ENCODE measurements at places on chromosomes 4 and X. TPM values are rescaled to one million over a fixed set of nuclear protein-coding genes. Genes with fewer than 3 reads are reported as not detected.

HAND2 gene
- not detected for total RNA-seq

NDST3 gene
- total RNA-seq, result not detected

XAGE2 gene
- not detected for total RNA-seq

FRG2 gene
- not detected for total RNA-seq

P2RY8 gene
- not detected for total RNA-seq

CCDC158 gene
- total RNA-seq, result not detected

PAGE2B gene
- not detected for total RNA-seq

AREG gene
- 1,402 TPM for total RNA-seq

TMEM255A gene
- total RNA-seq, result not detected

DNA sequence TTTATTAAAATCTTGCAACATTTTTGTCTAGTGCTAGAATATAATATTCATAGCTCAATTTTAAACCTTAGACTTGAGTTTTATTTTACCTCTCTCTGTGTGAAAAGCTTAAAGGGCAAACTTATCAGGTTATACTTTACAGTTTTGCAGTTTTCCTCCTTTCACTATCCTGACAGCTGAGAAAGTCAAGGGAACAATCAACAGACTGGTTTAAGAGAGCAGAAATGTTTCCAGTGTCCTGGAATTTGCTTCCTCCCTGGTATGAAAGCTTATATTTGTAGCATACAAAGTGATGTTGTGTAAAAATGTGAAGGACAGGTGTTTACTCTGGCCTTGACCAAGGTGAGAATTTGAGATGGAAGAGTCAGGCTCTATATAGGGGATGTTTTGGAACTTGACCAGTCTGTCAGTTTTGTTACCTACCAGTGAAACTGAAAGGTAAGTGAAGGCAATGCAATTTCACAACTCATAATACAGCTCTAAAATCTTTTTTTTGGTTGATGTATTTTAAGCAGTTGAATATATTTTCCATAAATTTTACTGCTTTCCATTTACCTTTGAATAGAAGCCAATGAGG lies 64.6 kb downstream of the FHIP1A start:
- no peak for DNase-seq

GRCh38 chrX:49308604-49309269 lies 5.3 kb downstream of the GAGE10 start:
- DNase-seq, result no peak

DNA sequence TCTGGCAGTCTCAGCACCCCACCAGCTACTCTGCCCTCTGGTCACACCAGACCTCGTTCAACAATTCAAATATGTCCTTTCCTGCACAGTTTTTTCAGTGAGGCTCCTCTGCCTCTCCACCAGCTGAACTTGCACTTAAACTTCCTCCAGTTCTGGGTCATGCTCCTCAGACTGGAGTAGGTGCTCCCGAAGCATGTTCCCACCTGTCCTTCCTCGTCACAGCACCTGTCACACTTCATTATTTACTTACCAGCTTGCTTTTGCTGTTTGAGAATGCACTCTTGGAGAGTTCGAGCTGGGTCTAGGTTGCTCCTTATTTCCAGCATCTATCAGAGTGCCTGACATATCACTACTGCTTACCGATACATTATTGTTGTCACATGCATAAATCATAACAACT lies 144.8 kb upstream of the TTC29 start:
- no peak for DNase-seq

DNA sequence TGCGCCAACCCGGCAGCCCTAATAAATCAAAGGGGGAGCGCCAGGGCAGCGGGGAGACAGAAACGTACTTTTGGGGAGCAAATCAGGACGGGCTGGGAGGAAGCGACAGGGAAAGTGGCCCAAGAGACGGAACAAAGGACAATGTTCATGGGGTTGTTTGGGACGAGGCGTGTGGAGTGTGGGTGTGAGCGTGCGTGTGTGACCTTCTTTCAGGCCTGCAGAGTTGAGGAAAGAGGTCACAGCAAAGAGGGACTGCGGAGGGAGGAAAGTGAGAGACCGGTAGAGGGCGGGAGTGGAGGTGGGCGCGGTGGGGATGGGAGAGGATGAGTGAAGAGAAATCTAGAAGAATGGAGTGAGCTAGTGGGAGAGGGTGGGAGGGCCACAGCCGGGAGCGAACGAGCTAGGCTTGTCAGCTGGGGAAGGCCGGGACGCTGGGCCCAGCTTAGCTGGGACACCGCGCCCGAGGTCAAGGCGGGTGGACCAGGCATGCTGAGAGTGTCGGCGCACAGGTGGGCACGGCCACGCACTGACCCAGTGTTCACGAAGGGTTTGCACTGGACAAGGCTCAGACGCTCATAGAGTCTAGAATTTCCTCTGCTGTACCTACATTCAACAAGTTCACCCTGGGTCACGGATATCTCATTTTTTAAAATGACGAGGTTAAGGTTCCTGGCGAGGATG lies 14.7 kb upstream of the PITX2 start:
- DNase-seq, result no peak

DNA sequence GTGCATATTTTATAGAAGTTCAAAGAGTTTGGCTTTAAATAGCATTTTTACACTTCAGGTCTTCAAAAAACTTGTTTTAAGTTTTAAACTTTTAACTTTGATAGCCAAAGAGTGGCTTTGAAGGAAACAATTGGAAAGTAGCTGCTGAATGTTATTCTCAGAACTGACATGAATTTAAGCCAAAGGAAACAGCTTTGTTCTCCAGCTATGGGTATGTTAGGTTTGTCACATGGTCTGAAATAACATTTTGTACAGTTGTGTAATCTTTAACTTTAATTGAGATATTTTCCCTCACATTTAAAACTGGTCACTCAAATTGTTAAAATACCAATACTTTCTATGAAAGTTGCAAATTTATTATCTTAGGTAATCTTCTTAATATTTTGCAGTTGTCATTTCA lies 564.7 kb downstream of the IL15 start:
- no peak for DNase-seq

DNA sequence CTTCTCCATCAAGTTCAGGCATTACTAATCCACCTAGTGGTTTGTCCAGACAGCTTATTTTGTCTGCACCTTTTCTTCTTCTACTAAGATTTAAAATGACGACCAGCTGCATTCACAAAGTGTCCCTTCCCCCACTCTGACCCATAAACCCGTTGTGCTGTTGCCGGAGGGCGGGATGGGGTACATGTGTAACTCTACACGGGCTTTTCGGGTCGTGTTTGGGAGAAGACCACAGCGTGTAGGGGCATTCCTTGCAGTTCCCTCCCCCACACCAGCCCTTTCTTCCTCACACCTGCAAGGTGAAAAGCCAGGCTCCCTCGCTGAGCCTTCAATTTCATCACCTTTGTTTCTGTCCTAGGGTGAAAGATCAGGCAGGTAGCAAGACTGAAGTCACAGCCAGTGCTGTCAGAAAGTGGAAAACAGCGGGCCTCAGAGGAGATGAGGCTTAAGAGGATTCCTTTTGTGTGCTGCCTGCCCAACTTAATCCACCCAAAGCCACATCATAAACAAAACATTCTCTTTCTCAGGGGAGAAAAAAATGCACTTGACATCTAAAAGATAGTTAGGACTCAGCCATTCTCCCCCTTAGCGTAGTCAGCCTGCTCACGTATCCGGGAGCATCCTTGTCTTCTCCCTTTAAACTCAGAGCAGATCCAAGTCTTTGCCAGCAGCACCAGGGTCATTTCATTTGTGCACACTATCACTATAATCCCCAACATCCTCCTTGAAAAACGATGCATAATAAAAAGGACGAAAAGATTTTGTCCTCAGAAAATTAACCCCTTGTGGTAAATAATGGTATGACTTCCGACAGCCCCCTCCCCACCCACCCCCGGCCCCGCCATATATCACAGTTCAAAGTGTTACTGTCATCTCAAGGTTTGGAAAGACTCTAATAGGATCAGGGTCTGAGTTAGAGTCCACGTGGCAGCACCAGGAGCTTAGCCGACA lies 599.0 kb downstream of the RAB28 start:
- DNase-seq, result no peak

DNA sequence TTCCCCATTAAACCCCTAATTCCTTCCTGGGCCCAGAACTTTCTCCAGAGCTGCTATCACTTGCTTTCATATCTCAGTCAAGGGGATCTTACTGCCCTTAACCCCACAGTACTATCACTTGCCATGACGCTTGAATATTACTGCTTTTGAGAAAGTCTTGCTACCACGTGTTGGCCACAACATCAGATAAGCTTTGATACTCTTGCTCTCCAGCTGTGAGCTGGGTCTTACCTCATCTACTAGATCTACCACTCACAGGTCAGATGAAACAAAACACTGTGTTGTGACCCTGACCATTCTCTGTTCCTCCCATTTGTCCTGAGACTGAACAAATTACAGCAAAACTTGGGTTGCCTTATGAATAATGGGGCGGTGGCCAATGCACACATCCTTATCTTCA lies 12.1 kb upstream of the TAPT1 start:
- no peak for DNase-seq

DNA sequence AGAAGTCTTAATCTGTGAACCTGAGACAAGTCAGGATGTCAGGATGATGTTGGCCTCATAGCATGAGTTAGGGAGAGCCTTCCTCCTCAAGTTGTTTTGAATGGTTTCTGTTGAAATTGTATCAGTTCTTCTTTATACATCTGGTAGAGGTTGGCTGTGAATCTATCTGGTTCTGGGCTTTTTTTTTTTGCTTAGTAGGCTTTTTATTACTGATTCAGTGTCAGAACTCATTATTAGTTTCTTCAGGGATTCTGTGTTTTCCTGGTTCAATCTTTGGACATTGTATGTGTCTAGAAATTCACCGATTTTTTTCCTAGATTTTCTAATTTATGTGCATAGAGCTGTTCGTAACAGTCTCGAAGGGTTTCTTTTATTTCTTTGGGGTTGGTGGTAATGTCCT lies 14.9 kb downstream of the GLUD2 start:
- DNase-seq, result no peak

GRCh38 chr4:159024266-159024665 lies 78.6 kb upstream of the RAPGEF2 start:
- DNase-seq, result no peak

DNA sequence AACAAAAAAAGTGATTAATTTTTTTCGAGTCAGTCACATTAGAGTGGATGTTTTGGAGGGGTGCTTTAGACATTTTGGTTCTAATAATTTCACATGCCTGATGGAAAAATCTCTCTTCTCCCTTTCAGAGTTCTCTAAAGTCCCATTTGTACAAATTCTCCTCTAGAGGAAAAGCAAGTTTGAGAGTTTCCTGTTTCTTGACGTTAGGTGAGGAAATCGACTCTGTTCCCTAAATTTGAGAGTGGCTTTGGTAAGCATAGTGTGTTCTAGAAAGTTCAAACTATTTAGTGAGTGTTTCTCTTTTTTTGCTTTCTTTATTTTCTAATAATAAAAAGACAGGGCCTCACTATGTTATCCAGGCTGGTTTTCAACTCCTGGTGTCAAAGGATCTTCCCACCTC lies 1.6 kb upstream of the ATP6AP2 start:
- DNase-seq, result no peak

GRCh38 chrX:78979789-78980464 lies 34.7 kb downstream of the P2RY10 start:
- peak; percentile 11 for DNase-seq

- DNase-seq, result peak; percentile 33
Observed at GRCh38 chr4:37891260-37892159, 626 bp downstream of the TBC1D1 start.

GRCh38 chr4:124594945-124595344 lies 117.6 kb downstream of the ANKRD50 start:
- no peak for DNase-seq

DNA sequence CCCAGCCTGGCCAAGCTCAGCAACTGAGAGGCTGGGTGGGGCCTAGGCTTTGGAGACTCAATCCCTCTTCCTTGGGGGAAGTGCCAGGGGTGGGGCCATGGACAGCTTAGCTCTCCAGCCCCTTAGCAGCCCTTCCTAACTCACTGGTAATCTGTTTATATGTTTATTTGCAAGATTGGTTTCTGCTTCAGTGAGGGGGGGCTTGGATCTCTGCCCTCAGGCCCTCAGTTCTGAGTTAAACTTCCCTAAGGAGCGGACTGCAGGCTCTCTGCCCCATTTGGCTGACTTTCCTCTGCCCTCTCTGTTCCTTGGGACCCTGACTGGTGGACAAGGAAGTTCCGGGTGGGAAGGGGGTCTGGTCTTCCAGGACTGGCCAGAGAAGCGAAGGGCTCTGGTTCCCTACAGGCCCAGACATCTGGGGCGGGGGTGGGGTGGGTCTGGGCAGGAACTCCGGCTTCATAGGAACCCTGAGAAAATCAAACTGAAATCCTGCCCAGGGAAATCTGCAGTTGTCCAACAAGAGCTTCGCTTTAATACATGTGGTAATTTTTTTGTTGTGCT lies 51.4 kb downstream of the NALF2 start:
- DNase-seq, result no peak

- no peak for DNase-seq
Observed at GRCh38 chr4:181168011-181168805, 1075.0 kb upstream of the TENM3 start.

GRCh38 chr4:1195109-1195671 lies 22.8 kb upstream of the SPON2 start:
- DNase-seq, result no peak

DNA sequence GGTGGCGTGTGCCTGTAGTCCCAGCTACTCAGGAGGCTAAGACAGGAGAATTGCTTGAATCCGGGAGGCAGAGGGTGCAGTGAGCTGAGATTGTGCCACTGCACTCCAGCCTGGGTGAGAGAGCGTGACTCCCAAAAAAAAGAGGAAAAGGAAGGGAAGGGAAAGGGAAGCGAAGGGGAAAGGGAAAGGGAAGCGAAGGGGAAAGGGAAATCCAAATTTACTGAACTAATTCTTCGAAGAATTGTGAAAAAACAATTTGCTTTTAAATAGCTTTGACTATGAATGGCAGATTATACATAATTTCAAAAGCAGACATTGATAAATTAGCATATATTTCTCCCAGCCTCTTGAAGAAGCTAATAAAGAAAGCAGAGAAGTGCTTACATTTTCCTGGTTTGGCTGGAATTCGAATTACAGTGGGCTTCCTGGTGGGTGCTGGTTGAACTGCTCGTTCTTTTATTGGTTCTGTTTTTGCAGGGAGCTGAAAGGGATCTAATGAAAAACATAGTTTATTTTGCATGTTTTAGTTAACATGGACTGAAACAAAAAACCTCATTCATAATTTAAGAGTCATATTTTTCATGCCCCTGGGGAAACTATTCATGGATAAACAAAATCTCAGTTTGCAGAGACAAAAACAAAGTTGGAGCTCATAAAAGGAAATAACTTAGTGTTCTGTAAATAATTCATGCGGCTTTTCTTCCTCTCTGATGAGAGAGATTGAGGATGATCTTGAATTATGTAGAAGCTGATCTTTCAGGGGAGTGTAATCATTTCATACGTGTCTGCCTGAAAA lies 66.0 kb downstream of the RPS3A start:
- DNase-seq, result no peak

DNA sequence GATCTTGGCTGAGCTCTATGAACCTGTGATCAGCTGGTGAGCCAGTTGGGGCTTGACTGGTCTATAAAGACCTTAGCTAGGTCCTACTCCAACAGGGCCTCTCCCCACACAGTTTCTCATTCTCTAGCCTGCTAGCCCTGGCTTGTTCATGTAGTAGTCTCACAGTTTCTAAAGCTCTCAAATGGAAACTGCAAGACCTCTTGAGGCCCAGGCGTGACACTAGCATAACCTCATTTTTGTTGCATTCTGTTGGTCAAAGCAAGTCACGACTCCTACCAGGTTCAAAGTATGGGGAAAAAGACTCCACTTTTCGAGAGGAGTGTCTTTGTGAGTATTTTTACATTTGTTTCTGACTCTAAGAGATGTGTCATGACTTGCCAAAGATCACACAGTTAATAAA lies 50.9 kb downstream of the CEP44 start:
- DNase-seq, result no peak
